ENCODE measurements at places on chromosomes 1 and 21. TPM values are rescaled to one million over a fixed set of nuclear protein-coding genes. Genes with fewer than 3 reads are reported as not detected.
A peak's percentile ranks its signal among the peaks of the same experiment; 100 is the strongest.

DNA sequence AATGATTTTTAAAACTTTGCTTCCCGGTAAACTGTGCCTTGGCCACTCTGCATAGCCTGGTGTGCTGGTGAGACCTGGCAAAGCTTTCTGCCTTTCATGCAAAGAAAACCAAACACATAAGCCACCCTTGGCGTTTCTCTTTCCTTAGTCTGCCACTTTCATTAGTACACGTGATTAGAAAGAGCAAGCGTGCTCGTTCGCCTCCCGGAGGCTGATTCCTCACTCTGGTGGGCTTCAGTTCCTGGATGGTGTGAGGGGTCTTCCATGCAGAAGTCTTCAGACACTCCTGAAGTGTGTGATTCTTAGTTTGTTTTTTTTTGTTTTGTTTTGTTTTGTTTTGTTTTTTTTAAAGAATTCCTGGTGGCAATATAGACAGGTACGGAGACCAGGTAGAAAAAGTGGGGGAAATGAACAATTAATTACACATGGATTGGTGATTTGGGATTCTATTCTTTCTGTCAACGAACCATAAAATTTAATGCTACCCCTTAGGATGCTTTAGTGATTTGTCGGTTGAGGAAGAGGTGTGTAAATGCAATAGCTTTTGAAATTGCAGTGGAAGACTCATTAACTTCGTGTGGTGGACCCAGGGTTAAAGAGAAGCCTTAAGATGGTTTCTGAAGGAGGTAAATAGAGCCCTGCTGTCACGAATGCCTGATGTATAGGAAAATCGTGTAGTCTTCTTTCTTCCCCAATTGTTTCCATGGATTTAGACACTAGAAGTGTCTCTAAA is 2.1 kb downstream of the GALNT2 start:
- peaks cover 31% of the 10 kb centered on the region for H3K4me1 ChIP-seq
- H3K27ac ChIP-seq: no peak overlapping the region
- no peak for DNase-seq
- H3K36me3 ChIP-seq: no peaks in the 10 kb centered on the region
- H3K4me3 ChIP-seq: peak overlapping the region; percentile 90

- H3K36me3 ChIP-seq: no peaks in the 10 kb centered on the region
- DNase-seq: no peak
- peaks cover 8% of the 10 kb centered on the region for H3K4me1 ChIP-seq
Observed at GRCh38 chr1:42999308-42999707, 40.6 kb upstream of the SLC2A1 start.

DNA sequence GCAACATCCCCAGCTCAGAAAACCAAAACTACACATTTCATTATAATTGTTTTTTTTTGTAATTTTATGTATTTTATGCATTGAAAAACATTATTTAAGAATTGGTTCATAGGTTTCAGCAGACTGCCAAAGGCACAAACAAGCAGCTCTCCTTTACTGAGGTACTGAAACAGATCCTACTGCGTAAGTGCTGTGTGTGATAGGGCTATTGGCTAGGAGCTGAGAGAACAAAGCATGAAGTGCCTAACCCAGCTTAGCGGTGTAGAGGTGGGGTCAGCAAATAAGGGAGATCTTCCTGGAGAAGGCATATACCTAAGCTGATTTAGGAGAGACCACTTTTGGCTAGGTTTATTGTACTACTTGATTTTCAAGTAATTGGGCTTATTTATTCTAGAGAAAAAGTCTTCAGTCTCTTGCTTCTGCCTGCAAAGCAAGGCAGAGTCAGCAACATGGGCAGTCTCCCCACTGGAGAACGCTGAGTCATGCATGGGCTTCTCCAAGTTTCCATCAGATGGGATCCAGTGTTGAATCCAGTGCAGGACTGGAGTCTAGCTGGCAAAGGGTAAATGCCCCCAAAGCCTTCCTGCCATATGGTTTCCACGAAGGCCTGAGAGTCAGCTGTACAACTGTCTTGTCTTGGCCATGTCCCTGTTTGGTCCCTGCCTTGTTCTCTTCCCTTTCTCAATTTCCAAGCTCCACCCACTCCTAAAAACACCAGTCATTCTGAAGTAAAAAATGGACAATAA is 18.0 kb upstream of the YTHDF2 start:
- no peak overlapping the region for H3K27ac ChIP-seq
- no peak for DNase-seq
- H3K4me1 ChIP-seq: peaks cover 2% of the 10 kb centered on the region

Gene DIPK1A
- total RNA-seq: 6.9 TPM

DNA sequence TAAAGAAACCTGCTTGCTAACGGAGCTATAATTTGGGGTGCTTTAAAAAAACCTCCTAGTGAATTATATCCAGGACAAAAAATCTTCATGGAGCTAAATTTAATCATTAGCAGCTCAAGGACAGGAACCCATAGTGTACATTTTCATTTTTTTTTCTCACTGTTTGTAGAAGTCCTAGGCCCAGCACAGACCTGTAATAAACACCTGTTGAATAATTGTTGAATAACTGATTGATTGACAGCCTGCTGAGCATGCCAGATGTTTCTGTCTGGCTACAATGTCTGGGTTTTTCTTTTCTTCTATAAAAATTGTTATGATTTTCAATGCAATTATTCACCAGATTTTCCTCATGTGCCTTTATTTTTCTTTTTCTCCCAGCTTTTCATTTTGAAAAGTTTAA is 10.9 kb upstream of the GALNT2 start:
- H3K27ac ChIP-seq: no peak overlapping the region
- H3K36me3 ChIP-seq: no peaks in the 10 kb centered on the region
- peaks cover 3% of the 10 kb centered on the region for H3K27me3 ChIP-seq
- DNase-seq: no peak
- no peak overlapping the region for H3K4me3 ChIP-seq

DNA sequence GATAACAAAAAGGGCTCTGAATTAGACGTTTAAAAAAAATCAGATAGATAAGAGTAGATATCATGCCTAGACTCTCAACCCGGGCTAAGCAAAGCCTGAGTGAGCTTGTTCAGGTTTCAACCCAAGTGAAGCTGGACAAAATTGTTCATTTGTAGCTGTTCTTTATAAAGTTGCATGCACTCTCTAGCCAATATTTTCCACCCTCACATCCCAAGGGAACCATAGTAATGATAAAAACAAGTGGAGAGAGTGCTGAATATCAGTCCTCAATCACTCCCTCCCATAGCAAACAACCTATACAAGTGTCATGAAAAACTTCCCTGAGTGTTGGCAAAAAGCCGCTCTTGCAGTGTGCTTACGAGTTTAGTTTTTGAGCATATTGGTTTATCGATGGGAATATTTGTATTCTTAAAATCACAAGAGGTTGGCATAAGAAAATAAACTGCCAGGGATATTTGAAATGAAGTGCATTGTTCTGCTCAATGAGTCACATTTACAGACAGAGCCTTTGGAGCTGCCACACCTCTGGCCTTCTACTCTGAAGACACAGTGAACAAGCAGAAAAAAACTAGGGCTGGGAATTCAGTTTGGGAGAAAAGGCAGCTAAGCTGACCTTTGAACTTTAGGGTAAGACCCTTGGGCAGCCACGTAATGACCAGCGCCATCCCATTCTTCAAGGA is 2.2 kb upstream of the CLCA2 start:
- H3K4me1 ChIP-seq: peaks cover 7% of the 10 kb centered on the region
- no peaks in the 10 kb centered on the region for H3K36me3 ChIP-seq
- no peak overlapping the region for H3K4me3 ChIP-seq
- no peak for DNase-seq
- H3K27me3 ChIP-seq: no peaks in the 10 kb centered on the region

- peaks cover 7% of the 10 kb centered on the region for H3K27me3 ChIP-seq
- H3K4me1 ChIP-seq: peaks cover 7% of the 10 kb centered on the region
- H3K36me3 ChIP-seq: no peaks in the 10 kb centered on the region
Observed at GRCh38 chr21:33895356-33895755, 20.2 kb downstream of the ATP5PO start.

DNA sequence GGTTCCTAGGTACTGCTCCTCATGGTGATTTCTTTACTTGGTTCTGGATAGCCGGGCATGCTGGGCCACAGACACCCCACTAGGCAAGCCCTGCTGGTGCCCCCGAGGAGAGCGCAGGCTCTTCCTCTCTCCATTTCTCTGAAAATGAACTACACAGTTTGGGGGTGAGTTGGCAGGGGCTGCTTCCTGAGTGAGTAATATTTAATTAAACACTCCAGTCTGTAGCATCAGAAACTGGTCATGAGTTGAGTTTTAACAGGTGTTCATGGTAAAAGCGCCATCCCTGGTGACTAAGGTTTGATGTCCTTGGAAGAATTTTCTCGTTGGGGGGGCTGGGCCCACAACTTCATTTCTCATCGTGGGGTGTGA is 1.7 kb downstream of the SPSB1 start:
- H3K27ac ChIP-seq: no peak overlapping the region
- H3K4me3 ChIP-seq: no peak overlapping the region
- H3K36me3 ChIP-seq: no peaks in the 10 kb centered on the region
- H3K4me1 ChIP-seq: peaks cover 2% of the 10 kb centered on the region
- no peak for DNase-seq

Gene OR14K1
- not detected for total RNA-seq

DNA sequence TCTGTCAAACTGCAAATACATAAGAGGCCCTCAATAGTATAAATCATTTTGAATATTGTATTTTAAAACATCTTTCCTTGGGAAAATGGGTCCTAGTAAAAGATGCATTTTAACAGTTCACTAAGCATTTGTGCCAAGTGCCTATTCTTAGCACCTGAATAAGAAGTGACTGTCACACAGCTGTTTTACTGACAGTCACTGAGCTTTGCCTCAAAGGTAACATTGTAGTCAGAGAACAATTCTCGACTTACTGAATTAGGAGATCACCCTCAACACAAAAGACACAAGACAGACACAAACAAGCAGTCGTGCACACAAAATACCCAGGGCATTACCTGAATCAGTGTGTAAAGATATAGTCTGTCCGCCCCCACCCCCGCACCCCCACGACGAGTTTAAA is 408 bp downstream of the ESRRG start:
- DNase-seq: no peak
- no peaks in the 10 kb centered on the region for H3K36me3 ChIP-seq
- peaks cover 37% of the 10 kb centered on the region for H3K4me1 ChIP-seq
- peak overlapping the region; percentile 91 for H3K4me3 ChIP-seq
- peaks cover 16% of the 10 kb centered on the region for H3K27me3 ChIP-seq

GRCh38 chr1:167676205-167676915 is 45.4 kb upstream of the MPZL1 start:
- DNase-seq: no peak
- peaks cover 14% of the 10 kb centered on the region for H3K27me3 ChIP-seq
- H3K4me1 ChIP-seq: peaks cover 2% of the 10 kb centered on the region

DNA sequence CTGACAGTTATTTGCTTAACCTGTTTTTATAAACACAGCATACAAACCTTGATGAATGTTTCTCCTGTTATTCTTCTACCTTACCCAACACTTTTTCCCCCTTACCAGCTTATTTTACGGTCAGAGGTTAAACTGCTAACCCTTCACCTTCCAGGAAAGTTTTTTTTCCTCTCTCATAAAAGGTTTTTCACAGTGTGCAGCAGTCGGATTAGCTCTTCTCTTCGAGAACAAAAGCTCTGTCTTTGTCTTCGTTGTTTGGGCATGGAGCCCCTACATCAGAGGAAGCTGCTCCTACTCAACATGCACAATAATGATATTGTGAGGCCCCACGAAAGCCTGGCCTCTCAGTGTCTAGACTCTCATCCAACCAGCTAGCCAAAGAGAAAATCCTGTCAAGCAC is 42.0 kb downstream of the DENND1B start:
- peaks cover 9% of the 10 kb centered on the region for H3K36me3 ChIP-seq
- DNase-seq: no peak
- H3K4me3 ChIP-seq: no peak overlapping the region
- peak overlapping the region; percentile 75 for H3K27ac ChIP-seq

- H3K4me3 ChIP-seq: no peak overlapping the region
- no peak overlapping the region for H3K27ac ChIP-seq
- peaks cover 16% of the 10 kb centered on the region for H3K27me3 ChIP-seq
- peak; percentile 60 for DNase-seq
Observed at GRCh38 chr1:204975568-204976235, 67.3 kb upstream of the CNTN2 start.

Gene FMO5
- 4.2 TPM for total RNA-seq

Gene KMO
- not detected for total RNA-seq

DNA sequence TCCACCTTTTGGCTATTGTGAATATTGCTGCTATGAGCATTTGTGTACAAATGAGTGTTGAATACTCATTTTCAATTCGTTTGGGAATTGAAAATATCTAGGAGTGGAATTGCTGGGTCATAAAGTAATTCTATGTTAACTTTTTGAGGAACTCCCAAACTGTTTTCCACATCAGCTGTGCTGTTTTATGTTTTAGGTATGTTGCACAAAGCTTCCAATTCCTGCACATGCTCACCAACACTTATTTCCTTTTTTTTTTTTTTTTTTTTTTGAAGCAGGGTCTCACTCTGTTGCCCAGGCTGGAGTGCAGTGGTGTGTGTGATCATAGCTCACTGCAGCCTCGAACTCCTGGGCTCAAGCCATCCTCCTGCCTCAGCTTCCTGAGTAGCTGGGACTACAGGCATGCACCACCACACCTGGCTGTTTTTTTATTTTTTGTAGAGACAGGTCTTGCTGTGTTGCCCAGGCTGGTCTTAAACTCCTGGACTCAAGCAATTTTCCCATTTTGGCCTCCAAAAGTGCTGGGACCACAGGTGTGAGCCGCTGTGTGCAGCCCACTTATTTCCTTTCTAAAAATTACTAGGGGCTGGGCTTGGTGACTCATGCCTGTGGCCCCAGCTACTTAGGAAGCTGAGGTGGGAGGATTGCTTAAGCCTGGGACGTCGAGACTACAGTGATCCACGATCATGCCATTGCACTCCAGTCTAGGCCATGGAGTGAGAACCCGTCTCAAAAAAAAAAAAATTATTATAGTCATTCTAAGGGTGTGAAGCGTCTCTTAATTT is 33.4 kb downstream of the TMCC2 start:
- DNase-seq: no peak
- H3K4me3 ChIP-seq: no peak overlapping the region
- H3K27me3 ChIP-seq: no peaks in the 10 kb centered on the region
- no peaks in the 10 kb centered on the region for H3K4me1 ChIP-seq
- H3K36me3 ChIP-seq: no peaks in the 10 kb centered on the region
- H3K27ac ChIP-seq: no peak overlapping the region

Gene SMCP
- total RNA-seq: not detected

Gene S100A12
- total RNA-seq: not detected

Gene ANKRD34A
- total RNA-seq: 0.22 TPM

DNA sequence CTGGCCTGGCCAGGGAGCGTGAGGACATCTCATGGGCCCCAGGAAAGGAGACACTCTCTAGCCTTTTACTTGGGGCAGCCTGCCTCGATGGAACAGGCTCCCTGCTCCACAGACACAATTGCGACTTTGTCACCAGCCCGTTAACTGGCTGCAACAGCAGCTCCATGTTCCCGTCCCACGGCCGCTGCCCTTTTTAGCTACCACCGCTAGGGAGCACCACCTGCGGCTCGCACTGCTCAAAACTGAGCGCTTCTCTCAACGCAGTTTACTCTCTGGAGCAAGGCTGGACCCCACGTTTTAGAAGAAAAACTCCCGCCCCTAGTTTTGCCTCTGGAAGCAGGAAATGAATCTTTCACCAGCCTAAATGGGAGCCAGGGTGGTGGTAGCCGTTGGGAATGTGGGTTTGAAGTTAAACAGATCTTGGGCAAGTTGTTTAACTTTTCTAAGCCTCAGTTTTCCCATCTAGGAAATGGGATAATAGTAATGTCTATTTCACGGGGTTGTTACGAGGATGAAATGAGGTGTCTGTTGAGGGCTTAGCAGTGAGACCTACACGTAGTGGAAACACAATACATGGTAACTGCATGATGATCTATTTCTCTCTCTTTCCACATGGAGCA is 3.5 kb upstream of the LRRC38 start:
- H3K36me3 ChIP-seq: no peaks in the 10 kb centered on the region
- no peak for DNase-seq
- H3K4me3 ChIP-seq: no peak overlapping the region
- peaks cover 4% of the 10 kb centered on the region for H3K4me1 ChIP-seq
- H3K27me3 ChIP-seq: peaks cover 75% of the 10 kb centered on the region
- no peak overlapping the region for H3K27ac ChIP-seq

Data from progenitor cell of endocrine pancreas (in vitro differentiated cells).